Panc1 (cell line): ENCODE measurements at places on chromosomes 12 and 14.

GRCh38 chr14:51529736-51530135, 122.0 kb upstream of the FRMD6 start:
- DNase-seq: no peak

DNA sequence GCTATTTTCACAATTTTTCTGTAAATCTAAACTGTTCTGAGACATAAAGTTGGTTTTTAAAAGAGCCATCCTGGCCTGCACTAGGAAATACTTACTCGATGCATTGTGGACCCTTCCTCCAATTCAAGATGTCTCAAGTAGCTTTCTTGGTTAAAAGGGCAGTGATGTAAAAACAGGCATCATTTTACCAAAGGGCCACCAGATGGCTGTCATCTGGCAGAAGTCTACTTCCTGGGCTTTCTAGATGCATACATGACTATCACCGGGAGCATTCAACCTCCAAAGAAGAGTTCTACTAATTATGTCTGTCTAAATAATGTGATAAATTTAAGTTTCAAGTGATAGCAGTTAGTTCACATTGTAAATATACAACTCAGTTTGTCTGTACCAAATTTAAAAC, 96.8 kb upstream of the FRMD6 start:
- DNase-seq: no peak

GRCh38 chr12:104352106-104352713, 48.7 kb downstream of the EID3 start:
- DNase-seq: no peak

DNA sequence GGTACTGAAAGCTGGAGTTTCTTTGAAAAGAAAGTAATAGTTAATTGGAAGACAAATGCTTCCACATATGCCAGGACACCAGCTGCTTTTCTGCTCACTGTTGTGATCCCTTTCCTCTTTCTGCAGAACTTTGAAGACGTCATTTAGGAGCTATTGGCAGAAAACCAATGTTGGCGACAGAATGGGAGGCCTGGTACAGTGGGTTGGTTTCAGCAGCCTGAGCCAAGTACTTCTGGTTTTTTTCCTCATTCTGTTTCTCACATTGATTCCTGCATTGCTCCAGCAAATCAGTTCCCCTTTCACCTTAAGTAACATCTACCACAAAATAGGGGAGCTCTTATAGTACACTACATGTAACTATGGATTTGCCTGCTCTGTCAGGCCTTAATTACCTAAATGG, 96.9 kb downstream of the FIGNL2 start:
- no peak for DNase-seq

- no peak for DNase-seq
Observed at GRCh38 chr14:61670576-61670975, 24.7 kb upstream of the HIF1A start.

GRCh38 chr12:115598871-115599811, 678.4 kb downstream of the MED13L start:
- no peak for DNase-seq

- DNase-seq: peak; percentile 33
Observed at GRCh38 chr12:69639400-69640016, 28.8 kb upstream of the LRRC10 start.

GRCh38 chr12:17148706-17149105, 542.7 kb upstream of the LMO3 start:
- DNase-seq: no peak

DNA sequence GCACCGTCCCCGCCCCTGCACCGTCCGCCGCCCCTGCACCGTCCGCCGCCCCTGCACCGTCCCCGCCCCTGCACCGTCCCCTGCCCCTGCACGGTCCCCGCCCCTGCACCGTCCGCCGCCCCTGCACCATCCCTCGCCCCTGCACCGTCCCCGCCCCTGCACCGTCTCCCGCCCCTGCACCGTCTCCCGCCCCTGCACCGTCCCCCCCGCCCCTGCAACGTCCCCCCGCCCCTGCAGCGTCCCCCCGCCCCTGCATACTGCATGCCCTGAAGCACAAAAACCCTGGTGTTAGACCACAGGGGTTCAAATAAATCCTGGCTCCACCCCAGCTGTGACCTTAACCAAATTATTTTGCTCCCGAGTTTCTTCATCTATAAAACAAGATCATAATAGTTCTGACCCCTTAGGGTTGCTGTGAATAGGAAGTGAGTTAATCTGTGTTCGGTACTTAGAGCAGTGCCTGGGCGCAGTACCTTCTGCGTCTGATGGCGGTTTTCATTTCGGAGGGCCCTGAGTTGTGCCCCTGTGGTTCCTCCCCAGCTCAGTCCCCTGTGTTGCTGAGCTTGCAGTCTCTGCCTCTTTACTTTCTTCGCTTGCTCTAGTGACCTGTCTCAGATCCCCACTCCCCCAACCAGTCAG, 38.1 kb downstream of the ESRRB start:
- DNase-seq: no peak

GRCh38 chr14:57461777-57462320, 31.8 kb downstream of the CCDC198 start:
- peak; percentile 1 for DNase-seq

DNA sequence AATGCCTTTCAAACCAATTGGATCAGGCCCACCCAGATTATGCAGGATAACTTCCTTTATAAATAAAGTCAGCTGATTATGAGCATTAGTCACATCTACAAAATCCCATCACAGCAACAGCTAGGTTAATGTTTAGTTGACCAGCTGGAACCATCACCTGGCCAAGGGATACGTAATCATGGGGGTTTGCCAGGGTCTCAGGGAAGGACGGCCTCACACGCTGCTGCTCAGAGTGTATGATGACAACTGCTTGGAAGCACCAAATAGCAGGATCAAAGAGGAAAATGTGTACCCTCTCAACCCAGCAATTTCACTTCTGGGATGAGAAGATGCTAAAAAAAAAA, 162.6 kb downstream of the SLC15A4 start:
- DNase-seq: no peak

DNA sequence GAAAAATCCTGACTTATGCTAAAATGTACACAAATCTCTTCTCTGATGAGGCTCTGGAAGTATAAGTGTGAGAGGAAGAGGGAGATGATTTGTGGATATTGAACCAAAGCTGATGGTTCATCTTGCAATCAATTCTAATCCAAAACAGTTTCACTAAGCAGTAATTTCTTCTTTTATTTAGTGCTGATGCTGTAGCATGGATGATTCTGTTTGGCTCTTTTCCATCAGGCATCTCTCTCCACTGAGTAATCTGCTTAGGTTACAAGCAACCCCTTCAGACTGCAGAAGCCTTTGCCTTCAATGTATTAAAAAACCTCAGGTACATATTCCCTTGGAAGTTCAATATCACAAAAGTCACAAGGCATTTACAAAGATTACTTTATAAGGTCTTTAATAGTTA, 159.1 kb upstream of the CCDC198 start:
- DNase-seq: no peak

- DNase-seq: peak; percentile 28
Observed at GRCh38 chr12:113299619-113300237, 35.2 kb downstream of the SLC8B1 start.

- no peak for DNase-seq
Observed at GRCh38 chr14:50846226-50846880, 15.4 kb upstream of the NIN start.

DNA sequence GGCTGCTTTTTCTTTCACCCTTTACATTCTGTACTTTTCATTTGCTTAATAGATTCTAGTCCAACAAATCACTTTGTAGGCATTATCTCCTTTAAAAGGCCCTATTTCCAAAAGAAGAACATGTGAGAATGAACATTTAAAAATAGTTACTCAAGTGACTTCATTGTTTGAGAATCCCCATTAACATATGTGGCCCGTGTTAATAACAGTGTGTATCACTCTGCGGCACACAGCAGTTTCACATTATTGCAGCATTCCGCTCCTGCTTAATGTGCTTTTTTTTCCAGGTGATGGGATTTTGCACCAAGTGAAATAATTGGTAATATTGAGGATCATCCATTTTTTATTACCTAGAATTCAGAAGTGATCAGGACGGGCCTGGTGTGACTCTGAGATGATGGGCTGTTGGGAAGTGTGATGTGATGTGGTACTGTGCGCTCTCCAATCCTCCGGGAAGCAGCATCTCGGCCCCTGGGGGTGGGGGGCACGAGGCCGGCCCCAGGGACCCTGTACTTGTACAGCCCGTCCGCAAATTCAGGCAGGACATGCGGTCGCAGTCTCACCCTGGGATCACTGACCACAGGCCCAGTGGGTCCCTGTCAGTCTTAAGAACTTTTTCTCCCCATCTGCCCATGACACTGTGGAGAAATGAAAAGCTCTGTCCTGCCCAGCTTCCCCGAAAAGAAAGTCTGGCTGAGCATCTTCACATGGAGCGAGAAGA, 32.9 kb downstream of the SLC15A4 start:
- no peak for DNase-seq

- no peak for DNase-seq
Observed at GRCh38 chr14:22388669-22389595, 200.1 kb downstream of the DAD1 start.

GRCh38 chr14:32142341-32142740, 59.5 kb upstream of the RNU6-7 start:
- no peak for DNase-seq

GRCh38 chr12:12365446-12365802, 8.5 kb downstream of the BORCS5 start:
- no peak for DNase-seq

GRCh38 chr12:112916270-112916669, 9.5 kb downstream of the OAS1 start:
- DNase-seq: no peak

DNA sequence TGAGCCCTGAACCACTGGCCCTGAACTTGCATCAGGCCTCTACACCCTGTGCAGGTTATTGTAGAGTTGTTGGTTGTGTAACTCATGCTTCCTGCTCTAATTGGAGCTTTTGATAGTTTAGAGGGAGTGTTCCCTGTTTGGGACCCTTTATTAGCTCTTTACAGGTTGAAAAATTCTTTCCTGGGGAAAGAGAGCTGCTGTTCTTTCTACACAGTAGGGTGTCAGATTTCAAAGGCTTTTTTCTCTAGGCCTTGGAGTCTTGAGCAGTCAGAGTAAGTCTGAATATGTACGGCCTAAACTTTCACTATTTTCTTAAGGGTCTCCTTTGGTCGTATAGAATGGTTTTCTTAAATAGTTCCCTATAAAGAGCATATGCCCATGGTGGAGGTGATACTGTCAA, 60.8 kb upstream of the NEDD1 start:
- DNase-seq: no peak

DNA sequence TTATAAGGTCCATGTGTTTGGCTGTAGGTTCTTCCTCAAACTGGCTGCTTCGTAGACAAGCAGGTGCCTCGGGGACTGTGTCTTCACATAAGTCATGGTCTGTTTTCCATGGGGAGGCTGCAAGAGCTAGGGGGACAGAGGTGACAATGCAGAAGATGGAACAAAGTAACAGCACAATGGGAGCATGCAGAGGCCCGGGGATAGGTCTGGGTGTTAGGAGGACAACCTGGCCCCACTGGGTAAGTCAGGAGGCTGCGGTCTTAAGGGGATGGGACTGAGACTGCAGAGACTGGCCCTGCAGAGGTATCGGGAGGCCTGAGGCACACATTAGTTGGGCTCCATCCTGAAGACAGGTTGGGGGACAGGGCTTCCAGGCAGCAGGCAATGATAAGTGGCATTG, 88.9 kb downstream of the NTF3 start:
- DNase-seq: no peak

- no peak for DNase-seq
Observed at GRCh38 chr12:5516371-5517241, 84.7 kb downstream of the NTF3 start.

DNA sequence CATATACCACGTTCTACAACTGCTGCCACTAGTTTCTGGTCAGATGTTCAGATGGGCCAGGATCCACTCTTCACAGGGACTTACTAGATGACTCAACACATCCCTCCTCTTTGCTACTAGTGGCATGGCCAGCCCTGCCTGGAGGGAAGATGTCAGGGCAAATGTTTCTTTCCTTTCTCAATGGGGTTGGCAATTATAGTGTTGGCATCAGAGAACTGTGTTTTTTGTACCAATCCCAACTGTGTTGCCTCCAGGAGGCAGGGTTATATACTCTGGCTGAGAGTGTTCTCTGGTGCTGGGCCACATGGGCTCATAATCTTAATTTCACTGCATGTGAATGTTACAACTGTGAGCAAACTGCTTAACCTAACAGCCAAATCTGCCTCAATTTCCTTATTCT, 69.9 kb upstream of the AVPR1A start:
- DNase-seq: no peak

GRCh38 chr12:95358111-95359083, 115.6 kb upstream of the METAP2 start:
- DNase-seq: no peak

- DNase-seq: no peak
Observed at GRCh38 chr12:94128280-94128679, 20.1 kb upstream of the PLXNC1 start.

GRCh38 chr14:74645244-74645643, 33.2 kb upstream of the LTBP2 start:
- DNase-seq: no peak

- DNase-seq: no peak
Observed at GRCh38 chr12:4794491-4794890, 74.3 kb downstream of the GALNT8 start.

DNA sequence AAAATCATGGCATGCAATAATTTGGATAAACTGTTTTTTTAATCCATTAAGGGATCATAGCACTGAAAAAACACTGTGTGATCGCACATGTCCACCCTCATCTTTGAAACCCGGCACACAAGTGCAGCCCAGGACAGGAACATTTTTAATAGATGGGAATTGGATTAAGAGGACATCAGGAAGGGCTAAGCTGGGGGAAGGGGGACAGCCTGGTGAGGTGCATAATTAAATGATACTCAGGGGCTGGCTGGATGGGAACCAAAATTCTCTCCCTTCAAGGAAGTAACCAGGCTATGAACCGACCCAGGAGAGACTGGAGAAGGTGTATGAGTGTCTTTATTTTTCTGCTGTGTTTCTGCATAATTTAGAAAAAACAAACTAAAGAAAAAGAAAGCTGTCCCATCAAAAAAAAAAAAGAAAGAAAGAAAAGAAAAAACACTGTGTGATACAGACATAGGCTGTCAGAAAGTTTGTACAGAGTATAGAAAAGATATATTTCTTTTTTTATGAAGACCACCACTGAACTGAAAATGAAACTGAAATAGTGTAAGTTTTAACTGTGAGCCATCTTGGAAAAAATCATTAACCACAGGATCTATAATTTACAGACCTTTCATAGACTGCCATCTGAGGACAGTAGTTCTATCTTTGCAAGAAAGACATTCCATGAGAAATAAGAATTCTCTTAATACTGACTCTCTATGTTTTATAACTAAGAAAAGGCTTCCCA, 75.1 kb upstream of the SLC38A4 start:
- DNase-seq: no peak
